ENCODE measurements at places on chromosomes 1 and 21. TPM values are rescaled to one million over a fixed set of nuclear protein-coding genes. Genes with fewer than 3 reads are reported as not detected.
A peak's percentile ranks its signal among the peaks of the same experiment; 100 is the strongest.

GRCh38 chr1:65820983-65821382, 28.3 kb downstream of the PDE4B start:
- no peak for DNase-seq

DNA sequence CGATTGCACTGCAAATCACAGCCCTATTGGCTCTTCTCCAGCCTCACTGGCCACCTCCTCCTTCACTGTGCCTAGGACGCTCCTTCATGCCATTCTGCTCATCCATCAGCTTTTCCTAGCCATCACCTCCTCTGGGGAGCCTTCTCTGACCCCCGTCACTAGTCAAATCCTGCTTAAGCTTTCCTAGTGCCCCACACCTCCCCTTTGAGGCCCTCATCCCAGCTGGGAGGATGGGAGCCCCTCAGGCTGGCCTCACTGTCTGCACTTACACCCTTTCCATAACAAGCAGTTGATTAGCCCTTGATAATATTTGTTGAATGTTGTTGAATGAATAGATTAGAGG, 50.7 kb downstream of the KLHDC7A start:
- no peak for DNase-seq

- DNase-seq, result peak; percentile 58
Measured at GRCh38 chr1:70043804-70044203, 161.6 kb downstream of the LRRC40 start.

DNA sequence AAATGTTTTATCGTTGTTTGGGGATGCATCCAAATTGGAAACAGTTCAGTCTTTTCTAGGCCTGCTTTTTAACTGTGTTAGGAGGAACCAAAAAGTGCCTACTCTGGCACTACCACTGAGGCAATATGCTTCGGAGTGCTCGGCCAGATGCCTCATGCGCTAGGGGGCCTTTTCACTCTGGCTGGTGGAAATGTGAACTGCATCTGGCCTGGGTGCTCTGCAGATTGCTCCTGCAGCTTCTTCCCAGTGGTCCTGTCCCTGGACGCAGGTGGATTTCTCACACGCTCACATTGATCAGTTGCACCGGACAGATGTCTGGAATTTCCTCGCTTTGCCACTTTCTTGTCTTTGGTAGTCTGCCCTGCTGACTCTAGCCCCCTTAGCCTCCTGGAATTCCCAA, 330.2 kb upstream of the FMN2 start:
- DNase-seq, result no peak

NBPF4 gene
- total RNA-seq, result not detected

DNA sequence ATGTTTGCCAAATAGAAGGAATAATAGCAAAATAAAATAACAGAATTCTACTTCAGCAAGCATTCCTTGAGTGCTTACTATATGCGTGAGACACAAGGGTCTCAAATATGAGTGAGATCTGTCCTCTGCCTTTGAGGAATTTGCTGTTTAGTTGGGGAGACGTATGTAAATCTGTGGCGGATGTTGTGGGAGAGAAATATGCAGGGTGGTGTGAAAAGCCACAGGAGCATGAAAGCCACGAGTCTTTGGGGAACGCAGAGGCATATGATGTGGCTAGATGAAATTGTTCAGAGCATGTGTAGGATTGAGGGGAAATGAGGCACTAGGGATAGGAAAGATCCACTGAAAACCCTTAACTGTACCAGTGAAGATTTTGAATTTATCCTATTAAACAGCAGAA, 244.4 kb downstream of the PBX1 start:
- DNase-seq, result no peak

GRCh38 chr1:229436201-229436600, 2.3 kb upstream of the ACTA1 start:
- DNase-seq, result peak; percentile 46

DNA sequence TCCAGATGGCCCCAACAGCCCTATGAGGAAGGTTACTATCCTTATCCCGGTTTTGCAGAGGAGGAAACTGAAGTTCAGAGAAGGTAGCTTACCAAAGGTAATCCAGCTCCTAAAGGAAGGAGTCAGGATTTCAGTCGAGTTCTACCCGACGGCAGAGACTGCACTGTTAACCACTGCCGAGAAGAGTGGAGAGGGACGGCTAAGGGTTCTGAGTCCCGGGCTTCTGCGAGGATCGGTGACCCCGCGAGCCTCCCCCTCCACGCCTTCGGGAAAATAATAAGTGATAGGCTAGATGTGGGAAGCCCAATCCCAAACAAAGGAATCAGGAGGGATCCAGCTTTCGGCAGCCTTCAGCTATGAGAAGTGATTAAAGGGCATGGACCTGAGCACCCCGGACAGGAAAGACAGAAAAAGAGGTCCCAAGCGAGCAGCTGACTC, 587 bp downstream of the TMEM53 start:
- no peak for DNase-seq

TMEM81 gene
- 0.72 TPM for total RNA-seq

TRIM58 gene
- total RNA-seq, result 2.5 TPM

- DNase-seq, result peak; percentile 35
Measured at GRCh38 chr1:35605071-35605866, 32.2 kb downstream of the TFAP2E start.

DNA sequence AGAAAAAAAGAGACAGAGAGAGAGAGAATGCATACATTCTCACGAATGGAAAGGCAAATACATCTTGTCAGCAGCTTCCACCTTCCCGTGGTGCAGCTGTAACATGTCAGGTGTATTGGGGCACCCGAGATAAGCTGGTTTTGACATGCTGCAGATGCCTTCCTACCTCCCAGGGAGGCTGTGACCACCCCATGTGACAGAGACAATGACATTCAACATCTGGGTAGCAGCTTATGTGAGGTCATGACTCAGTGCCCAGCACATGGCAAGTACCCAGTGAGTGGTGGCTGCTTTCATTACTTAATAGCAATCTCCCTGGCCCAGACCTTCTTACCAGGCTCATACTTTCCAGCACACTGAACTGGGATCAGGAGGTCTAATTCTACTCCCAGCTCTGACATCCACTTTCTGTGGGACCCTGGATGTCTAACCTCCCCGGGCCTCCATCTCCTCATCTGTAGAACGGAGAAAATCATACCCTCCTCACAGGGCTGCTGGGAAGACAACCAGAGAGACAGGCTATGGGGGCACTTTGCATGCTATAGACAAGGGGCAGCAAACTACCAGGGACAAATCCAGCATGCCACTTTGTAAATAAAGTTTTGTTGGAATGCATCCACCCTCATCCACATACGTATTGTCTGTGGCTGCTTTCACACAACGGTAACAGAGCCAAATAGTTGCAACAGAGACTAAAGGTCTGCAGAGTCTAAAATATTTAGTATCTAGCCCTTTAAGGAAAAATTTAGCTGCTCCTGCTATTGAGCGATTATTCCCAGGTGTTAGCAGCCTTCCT, 38.5 kb upstream of the ZBTB40 start:
- no peak for DNase-seq

PDZK1 gene
- total RNA-seq, result not detected

PFKL gene
- total RNA-seq, result 115 TPM

- no peak for DNase-seq
Measured at GRCh38 chr1:168842306-168842705, 113.3 kb upstream of the DPT start.

DNA sequence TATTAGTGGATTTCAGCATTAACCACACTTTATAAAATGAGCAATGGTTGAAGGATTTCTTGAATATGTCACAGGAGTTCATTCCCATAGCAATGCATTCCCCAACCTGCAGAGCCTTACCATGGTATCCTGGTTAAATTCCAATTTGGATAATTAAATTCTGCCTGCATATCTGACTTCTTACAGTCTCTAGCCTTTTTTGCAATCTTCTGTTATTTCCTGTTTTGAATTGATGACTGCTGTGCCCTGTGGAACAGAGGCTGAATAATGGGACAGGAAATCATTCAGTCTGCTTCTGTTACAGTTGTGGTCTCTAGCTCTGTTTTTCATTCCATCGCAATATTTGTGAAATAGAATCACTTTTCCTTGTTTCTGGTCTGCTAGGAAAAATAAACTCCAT, 1823.9 kb downstream of the PLA2G4A start:
- DNase-seq, result no peak

JAK1 gene
- total RNA-seq, result 85.6 TPM

- no peak for DNase-seq
Measured at GRCh38 chr1:172588296-172589291, 55.6 kb downstream of the SUCO start.

GRCh38 chr1:74180490-74180889, 17.5 kb downstream of the LRRIQ3 start:
- DNase-seq, result no peak

HSPA6 gene
- 10.2 TPM for total RNA-seq

FCMR gene
- 4.4 TPM for total RNA-seq

GRCh38 chr1:33367485-33368405, 46.8 kb upstream of the A3GALT2 start:
- DNase-seq, result peak; percentile 94

DNA sequence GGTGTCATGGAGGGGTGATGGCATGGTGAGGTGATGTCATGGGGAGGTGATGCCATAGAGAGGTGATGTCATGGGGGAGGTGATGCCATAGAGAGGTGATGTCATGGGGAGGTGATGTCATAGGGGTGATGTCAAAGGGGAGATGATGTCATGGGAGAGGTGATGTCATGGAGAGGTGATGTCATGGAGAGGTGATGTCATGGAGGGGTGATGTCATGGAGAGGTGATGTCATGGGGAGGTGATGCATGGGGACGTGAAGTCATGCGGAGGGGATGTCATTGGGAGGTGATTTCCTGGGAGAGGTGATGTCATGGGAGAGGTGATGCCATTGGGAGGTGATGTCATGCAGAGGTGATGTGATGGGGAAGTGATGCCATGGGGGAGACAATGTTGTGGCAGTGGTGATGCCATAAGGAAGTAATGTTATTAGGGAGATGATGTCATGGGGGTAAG, 92.1 kb upstream of the C1orf174 start:
- DNase-seq, result no peak

CDC42BPA gene
- 75.0 TPM for total RNA-seq

GRCh38 chr1:154951901-154952657, 3.8 kb downstream of the PBXIP1 start:
- DNase-seq, result peak; percentile 50

GRCh38 chr1:183417772-183418491, at the start of gene NMNAT2:
NMNAT2 (minus strand) TSS chr1:183418380; CDS start chr1:183418267, 113 bp downstream.
- peak; percentile 46 for DNase-seq

GRCh38 chr1:223628233-223629125, 37.0 kb downstream of the CAPN8 start:
- DNase-seq, result peak; percentile 70

TRIM63 gene
- 64.5 TPM for total RNA-seq

PLA2G2C gene
- total RNA-seq, result not detected

SPRR2A gene
- total RNA-seq, result 3.1 TPM

MAN1C1 gene
- total RNA-seq, result 8.7 TPM

- DNase-seq, result no peak
Measured at GRCh38 chr1:70169018-70169839, 36.1 kb downstream of the LRRC40 start.

TMEM240 gene
- total RNA-seq, result 2.4 TPM

Measured in tongue (tissue), 3 donors.